CD4-positive, alpha-beta memory T cell (primary cell): ENCODE measurements at places on chromosomes 3 and 15. TPM values are rescaled to one million over a fixed set of nuclear protein-coding genes. Genes with fewer than 3 reads are reported as not detected.
A peak's percentile ranks its signal among the peaks of the same experiment; 100 is the strongest.

DNA sequence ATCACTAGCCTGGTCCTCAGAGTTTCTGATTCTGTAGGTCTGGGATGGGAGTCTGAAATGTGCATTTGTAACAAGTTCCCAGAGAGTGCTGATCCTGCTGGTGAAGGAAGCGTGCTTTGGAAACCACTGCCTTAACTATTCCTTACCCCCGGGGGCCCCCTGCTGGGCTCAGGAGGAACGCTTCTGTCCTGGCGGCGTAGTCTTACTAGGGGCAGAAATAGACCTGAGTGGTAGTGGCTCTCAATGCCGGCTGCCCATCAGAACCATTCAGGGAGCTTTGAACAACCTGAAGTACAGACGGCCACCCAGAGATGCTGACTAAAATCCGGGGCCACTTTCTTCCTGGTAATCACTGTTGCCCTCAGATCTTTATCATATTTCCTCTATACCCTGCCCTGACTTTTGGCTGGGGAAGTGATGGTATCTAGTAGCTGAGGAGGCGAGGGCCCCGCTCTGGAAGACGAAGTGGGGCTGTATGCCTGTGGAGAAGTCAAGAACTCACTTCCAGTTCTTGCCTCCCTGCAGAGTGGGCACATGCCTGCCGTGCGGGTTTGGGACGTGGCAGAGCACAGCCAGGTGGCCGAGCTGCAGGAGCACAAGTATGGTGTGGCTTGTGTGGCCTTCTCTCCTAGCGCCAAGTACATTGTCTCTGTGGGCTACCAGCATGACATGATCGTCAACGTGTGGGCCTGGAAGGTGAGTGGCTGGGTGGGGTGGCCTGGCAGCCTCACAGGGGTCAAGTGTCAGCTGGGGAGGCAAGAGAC, 16.3 kb upstream of the JMJD7 start:
- peaks cover 12% of the 10 kb centered on the region for H3K4me1 ChIP-seq
- peaks cover 7% of the 10 kb centered on the region for H3K36me3 ChIP-seq
- DNase-seq = peak; percentile 68
- no peak overlapping the region for H3K4me3 ChIP-seq
- H3K27me3 ChIP-seq = no peaks in the 10 kb centered on the region
- H3K27ac ChIP-seq = no peak overlapping the region

HYKK gene
- total RNA-seq = 4.8 TPM

- no peaks in the 10 kb centered on the region for H3K36me3 ChIP-seq
- DNase-seq = no peak
- H3K27me3 ChIP-seq = no peaks in the 10 kb centered on the region
Observed at GRCh38 chr15:41182266-41182665, 48.3 kb downstream of the EXD1 start.

KNG1 gene
- total RNA-seq = not detected

PRICKLE2 gene
- not detected for total RNA-seq
